Choroid plexus epithelial cell (primary cell): ENCODE measurements at places on chromosomes 1 and 21.
A peak's percentile ranks its signal among the peaks of the same experiment; 100 is the strongest.

DNA sequence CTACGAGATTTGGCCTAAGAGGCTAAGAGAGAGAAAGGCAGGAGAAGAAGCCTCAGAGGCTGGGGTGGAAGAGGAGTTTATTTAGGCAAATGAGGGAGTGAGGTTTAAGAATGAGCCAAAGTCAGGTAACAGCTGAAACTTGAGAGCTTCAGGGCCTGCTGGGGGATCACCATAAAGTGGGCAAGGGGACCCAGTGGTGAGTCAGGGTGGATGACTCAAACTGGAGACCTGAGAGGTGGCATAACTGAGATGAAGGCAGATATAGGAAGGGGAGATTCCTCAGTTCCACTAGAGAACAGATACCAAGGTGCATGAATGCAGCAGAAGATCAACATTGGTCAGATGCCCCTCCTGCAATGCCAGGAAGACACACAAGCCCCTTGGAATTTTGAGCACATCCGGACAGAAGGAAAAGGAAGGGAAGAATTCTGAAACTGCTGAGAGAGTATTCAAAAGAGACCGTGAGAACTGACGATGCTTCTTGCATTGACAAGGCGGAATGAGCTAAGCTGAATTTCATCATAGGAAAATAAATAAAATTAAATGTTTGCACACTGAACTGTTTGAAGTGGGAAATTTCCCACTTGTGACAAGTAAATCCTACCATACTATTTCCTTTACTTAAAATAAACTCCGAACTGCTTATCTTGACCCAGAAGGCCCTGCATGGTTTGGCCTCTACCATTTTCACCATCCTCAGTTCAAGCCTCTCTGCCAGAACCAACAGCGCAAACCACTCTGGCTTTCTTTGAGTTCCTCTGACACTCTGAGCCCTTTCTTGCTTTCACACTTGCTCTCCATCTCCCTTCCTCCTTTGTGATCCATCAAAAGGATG, 94.1 kb downstream of the NMNAT2 start:
- peak; percentile 72 for DNase-seq

DNA sequence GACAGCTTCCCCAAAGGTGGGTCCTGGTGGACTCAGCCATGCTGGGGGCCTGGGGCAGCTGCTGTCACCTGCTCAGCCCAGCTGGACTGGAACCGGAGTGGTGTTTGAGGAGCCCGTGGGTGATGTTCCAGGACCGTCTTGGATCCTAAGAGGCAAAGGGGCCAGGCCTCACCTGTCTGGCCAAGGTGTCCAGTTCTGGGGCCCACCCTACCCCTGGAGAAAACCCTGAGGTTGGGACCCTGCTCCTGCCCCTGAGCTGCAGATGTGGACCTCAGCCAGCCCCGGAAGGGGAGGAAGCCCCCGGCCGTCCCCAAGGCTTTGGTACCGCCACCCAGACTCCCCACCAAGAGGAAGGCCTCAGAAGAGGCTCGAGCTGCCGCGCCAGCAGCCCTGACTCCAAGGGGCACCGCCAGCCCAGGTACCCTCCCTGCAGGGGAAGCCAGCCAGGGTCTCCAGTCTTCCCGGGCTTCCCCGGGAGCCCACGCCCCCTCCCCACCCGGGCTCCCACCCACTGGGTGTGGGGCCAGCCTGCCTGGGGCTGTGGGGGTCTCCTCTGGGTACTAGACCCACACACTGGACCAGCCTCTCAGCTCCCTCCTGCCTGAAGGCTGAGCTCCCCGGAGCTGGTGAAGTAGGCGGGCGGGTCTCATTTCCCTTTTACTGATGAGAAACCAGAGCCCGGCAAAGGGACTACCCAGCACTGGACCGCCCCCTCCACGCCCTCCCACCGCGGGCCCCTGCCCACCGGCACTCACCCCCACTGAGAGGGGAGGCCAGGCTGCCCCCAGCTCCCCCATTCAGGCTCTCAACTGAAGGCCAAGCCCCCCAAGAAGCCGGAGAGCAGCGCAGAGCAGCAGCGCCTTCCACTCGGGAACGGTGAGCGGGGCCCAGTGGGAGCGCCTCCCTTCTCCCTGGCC, 1.3 kb downstream of the AIRE start:
- DNase-seq = no peak

DNA sequence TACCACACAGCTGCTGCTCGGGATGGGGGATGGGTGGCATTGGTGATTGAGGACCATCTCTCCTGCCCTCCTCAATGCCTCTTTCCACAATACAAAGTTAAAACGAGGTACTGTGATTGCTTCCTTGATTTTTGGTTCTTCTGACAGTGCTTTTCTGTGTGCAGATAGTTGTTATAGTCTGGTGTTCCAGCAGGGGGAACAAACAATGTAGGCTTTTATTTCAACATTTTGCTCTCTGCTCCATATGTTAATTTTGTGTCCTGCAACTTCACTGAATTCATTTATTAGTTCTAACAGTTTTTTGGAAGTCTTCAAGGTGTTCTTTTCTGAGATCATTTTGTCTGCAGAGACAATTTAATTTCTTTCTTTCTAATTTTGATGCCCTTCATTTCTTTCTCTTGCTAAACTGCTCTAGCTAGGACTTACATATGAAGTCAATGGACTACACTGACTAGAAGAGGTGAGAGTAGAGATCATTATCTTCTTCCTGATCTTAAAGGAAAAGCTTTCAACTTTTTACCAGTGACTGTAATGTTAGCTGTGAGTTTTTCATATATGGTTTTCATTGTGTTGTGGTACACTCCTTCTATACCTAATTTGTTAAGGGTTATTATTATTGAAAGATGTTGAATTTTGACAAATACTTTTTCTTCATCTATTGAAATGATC, 45.4 kb downstream of the TNFSF18 start:
- DNase-seq = peak; percentile 48

DNA sequence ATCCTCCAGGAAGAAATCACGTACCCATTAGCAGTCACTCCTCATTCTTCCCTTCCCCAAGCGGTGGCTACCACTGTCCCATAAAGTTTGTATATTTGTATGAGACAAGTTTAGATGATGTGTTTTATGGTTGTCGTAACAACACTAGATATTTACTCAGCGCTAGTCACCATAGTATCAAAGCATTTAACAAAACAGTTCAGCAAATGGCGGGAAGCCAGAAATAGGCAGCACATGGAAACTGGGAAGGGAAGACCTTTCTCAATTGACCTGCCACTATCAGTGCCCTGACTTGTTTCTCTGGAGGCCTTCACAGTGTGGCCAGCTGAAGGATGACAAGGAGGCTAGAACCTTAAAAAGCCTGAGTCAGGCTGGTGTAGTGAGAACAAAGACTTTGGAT, 31.1 kb downstream of the CNST start:
- DNase-seq = peak; percentile 83

GRCh38 chr1:109499661-109500536, 6.0 kb downstream of the CYB561D1 start:
- peak; percentile 51 for DNase-seq

DNA sequence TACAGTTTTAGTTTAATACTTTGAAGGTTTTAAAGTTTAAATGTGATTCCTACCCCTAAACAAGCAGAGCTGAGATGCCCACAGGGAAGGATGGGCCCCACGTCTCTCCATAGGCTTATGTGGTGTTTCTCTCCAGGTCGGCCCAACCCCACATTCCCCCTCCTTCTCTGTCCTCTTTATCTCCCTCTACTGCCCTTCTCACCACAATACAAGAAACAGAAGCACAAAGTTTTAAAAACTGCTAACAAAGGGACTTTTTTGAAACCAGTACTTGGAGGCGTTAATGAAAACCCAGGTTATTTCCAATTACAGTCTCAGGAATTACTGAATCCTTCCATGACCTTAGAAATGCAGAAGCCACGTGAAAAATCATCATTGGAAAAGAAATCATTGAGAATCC, 324.0 kb downstream of the NTNG1 start:
- DNase-seq = no peak

- no peak for DNase-seq
Observed at GRCh38 chr1:87985071-87985470, 656.4 kb downstream of the LMO4 start.

DNA sequence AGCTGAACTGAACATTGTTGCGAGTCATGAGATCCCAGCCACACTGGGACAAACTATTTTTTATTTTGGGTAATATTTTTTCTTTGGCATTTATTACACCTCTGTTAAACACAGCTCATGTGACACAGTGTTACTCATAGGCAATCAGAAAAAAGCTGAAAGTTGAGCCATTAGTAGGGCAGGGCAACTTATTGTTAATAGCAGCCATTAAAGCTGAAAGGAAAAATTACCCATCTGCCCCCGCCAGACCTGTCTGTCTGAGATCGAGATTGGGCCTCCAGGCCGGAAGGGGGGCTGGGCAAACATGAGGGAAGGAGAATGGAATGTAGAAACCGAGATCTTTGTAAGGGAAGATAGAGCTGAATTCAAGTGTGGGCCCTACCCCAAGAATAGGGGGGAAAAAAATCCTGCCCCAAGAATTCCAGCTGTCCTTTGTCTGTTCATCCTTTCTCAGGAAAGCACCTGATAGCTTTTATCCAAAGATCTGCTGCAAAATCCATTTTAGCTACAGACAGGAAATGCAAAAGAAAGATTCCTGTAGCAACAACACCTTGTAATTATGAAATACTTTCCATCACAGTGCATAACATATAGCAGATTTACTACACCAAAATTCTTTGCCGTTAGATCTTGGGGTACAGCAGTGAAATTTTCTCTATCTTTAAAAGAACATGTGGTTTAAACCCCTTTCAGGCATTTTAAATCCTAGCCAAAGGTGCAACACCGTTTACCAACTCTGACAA, 212.8 kb downstream of the PBX1 start:
- DNase-seq = peak; percentile 83

- no peak for DNase-seq
Observed at GRCh38 chr1:173871500-173871899, 3.3 kb downstream of the ZBTB37 start.

DNA sequence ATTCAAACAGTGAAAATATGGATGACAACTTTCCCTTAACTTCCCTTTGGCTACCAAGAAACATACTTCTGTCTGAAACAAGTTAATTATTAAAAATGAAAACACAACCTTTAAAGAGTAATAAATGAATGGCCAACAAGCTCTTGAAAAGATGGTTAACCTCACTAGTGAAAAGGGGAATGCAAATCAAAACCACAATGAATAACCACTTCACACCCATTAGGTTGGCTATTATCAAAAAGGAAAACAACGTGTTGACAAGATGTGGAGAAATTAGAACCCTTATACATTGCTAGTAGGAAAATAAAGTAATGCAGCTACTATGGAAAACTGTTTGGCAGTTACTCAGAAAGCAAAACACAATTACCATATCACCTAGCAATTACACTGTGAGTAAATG, 14.1 kb downstream of the COP1 start:
- no peak for DNase-seq

GRCh38 chr1:246134789-246135188, 372.3 kb downstream of the SMYD3 start:
- no peak for DNase-seq

- DNase-seq = peak; percentile 12
Observed at GRCh38 chr1:62467092-62467491, 30.2 kb downstream of the USP1 start.

DNA sequence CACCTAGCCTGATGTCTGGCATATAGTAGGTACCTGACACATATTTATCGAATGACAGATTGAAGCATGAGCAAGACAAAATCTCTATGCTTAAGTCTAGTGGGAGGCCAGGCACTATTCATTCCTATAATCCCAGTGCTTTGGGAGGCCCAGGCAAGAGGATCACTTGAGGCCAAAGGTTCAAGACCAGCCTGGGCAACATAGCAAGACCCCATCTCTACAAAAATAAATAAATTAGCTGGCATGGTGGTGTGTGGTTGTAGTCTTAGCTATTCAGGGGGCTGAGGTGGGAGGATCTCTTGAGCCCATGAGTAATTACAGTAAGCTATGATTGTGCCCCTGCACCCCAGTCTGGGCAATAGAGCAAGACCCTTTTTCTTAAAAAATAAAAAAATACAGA, 23.2 kb upstream of the TUT4 start:
- DNase-seq = no peak

- DNase-seq = no peak
Observed at GRCh38 chr1:54850069-54850730, 36.8 kb downstream of the DHCR24 start.

- DNase-seq = no peak
Observed at GRCh38 chr1:99674115-99675064, 28.5 kb downstream of the PALMD start.

GRCh38 chr1:50352428-50352827, 70.8 kb downstream of the DMRTA2 start:
- no peak for DNase-seq

DNA sequence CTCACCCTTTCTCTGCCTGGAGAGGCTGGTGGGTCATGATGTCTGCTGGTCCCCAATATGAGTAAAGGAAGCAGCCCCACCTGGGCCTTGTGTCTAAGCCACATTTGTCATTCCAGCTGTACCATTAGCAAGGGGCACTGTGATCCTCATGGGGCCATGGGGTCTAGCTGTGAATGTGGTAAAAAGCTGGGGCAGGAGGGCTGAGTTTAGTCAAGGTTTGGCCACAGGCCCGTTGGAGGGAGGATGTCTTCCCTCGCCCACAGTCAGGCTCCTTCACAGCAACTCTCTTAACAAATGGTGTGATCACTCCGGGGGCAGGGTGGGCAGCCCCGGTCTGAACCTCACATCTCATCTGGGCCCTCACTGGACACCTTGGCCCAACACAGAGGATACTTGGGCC, 115.4 kb downstream of the DMRTB1 start:
- no peak for DNase-seq

DNA sequence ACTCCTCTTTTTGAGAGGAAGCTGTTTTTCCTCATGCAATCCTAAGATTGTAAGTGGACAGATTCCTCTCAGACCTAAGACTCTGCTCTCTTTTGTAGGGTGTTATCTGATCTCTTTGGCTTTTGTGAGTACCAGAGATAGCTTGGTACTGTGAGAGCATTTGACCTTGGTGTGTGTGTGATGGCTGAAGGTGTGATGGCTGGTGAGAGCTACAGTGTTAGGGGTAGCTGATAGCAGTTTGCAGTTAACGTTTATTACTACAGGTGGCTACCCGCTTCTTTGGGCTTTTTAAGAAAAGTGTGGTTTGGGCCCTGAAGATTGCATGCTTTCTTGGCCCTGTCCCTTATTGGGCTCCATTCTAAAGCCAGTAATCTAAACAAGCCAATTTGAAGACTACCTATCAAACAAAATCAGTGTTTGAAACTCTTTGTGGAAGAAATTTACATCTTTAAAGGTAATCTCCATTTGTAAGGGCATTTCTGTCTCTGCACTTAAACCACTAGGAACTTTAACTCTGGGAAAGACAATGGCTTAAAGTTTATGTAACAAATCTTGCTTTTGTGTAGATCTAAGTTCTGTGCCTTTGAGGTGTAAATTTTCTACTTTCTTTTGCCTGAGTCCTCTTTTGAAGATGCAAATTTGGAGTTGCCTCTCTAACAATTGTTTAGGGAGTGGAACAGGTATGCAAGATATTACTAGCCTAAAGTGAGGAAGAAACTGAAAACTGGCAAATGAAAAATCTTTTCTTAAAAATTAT, 85.3 kb upstream of the SERBP1 start:
- no peak for DNase-seq

- peak; percentile 60 for DNase-seq
Observed at GRCh38 chr1:47023268-47024140, at the start of gene CYP4X1. TSS of gene CYP4X1 (plus strand) at chr1:47023669. CDS start at chr1:47023818, 149 bp downstream.
